NCI-H1092 treated with DMSO at 0.1 percent for 48 hours (cell line): ENCODE measurements at places on chromosomes 16 and 17.

DNA sequence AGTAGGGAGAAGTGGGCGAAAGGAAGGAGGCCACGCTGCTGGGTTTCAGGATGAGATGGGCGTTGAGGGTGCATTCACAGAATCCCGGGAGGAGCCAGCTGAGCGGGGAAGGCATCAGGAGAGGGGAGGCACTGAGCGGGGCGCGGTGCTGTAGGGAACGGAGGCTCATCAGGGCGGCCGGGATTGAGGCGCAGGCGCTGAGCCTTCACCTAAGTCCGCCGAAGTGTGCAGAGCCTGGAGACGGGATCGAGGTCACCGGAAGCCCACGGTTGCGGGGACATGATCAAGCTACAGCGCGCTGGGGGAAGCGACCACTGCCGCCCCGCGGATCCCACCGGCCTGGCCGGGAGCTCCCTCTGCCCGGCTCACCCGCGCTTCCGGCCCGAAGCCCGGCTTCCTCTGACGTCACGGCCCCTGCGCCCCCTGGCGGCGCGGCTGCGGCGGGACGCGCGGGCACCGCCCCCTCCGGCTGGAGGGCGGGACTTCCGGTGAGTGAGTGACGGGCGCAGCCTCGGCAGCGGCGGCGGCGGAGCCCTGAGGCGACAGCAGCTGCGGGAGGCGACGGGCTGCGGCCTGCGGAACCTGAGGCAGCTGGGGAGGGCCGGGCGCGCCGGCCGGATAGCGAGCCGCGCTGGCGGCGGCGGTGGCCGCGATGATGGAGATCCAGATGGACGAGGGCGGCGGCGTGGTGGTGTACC is at the start of gene MAPK8IP3:
Gene MAPK8IP3, plus strand, starts transcription at position 508 of the 698 bp plus-strand sequence. Its CDS starts 145 bp downstream, at position 653.
- DNase-seq: peak; percentile 91

DNA sequence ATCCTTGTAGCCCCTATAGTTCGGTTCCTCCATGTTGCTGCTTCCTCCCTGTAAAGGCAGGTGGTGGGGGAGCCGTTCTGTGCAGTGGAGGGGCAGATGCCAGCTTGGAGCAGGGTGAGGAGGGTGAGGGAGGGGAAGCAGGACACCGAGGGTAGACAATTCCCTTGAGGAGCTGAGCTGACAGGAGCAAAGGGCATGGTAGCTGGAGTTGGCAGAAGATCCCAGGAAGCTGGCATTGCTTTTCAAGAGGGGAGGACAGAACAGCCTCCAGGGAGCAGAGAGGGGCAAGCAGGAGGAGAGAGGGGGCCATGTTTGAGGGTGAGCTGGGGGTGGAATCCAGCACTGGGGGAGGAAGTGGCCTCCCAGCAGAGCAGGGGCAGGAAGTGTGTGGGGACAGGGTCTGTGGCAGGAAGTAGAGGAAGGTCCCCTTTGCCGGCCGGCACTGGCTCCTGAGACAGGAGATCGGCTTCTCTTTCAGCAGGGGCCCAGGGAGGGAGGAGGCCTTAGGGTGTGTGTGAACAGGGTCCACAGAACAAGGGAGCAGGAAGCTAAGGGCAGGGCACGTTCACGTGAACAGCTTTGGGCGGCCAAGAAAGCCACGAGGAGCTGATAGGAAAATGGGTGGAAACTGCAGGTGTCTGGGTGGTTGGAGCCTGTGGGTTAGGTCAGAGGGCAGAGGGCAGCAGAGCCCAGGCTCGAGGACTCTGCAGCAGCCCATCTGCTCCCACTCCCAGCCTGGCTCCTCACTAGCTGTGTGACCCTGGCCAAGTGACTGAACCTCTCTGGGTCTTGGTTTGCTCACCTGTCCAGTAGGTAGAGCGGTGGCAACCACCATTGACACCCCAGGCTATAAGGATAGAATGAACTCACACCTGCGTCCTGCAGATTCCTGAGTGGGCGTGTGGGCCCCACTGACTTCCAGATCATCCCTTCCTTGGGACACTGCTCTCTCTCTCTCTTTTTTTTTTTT is 17.5 kb upstream of the SPNS2 start:
- no peak for DNase-seq

- no peak for DNase-seq
Measured at GRCh38 chr16:14329727-14330350, 258.7 kb downstream of the MRTFB start.

GRCh38 chr17:7048968-7049367 is 5.1 kb upstream of the SLC16A11 start:
- DNase-seq: no peak

- DNase-seq: no peak
Measured at GRCh38 chr16:7597677-7598076, 265.0 kb downstream of the RBFOX1 start.
